ENCODE measurements at places on chromosomes 7 and 10.

DNA sequence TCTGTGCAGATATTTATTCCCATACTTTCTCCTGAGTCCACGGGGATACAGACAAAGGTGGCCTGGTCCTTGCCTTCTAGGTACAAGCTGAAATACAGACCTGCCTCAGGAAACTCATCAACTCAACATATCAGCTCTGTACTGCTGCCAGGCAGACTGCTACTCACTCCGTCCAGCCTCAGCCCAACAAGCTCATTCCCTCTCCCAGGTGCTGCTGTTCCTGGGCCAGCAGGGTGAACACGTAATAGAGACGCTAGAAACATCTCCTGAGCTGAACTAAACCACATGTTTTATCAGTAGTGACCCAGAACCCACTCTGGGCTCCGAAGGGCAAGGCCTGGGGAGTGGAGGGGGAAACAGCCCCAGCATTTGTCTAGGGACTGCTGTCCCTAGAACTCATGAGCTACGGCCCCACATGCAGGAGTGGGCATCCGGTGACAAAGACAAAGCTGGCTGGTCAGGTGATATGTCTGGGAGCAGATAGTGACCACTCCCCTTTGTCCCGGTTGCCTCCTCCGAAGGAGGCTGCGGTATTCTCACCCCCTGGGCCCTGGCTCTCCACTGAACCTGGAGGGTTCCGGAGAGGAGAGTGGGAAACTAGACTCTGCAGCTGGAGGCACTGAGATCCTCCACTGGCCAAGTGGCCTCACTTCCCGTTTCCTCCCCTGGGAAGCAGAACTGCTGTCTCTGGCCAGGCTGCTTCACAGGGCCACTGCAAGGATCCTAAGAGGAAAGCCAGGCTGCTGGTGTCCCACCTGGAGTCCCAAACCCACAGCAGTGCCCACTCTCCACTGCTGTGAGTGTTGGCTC is 116.1 kb downstream of the FAM53B start:
- no peak for DNase-seq

DNA sequence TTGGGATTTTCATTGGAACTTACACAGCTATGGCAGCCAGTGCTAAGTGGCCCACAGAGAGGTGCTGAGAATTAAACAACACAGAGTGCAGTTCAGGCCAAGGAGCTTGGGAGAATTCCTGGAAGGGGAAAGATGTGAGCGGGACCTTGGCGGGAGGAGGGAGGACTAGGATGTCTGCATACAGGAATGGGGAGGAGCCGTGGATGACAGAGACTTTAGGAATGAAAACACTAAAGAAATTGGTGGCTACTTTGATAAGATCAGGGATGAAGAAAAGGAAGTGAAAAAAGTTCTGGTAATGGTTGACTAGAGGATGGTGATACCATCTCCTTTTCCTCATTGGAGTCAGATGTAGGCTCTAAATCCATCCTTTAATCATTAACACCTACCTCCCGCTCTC is 234.2 kb upstream of the FZD8 start:
- DNase-seq, result no peak

GRCh38 chr7:66426332-66426731 is 202.3 kb upstream of the KCTD7 start:
- DNase-seq, result no peak

GRCh38 chr10:102334101-102334500 is 61.4 kb upstream of the NFKB2 start:
- DNase-seq, result no peak

DNA sequence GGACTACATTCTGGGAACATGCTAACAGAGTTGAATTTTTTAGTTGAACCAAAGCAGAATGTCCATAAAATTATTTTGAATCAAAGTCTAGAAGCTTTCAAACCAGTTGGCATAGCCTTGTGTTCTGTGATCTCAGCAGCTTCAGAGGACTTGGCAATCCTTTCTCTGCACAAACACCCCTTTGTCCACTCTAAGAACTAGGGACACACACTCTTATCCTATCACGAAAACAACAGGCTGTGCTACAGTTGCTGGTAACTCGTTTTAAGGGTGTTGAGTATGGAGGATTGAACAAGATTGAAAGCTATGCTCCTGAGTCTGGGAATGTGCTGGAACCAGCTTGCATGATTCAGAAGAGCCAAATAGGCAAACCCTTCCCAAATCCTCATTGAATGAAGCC is 76.4 kb upstream of the PRSS58 start:
- DNase-seq, result no peak

- no peak for DNase-seq
These were observed 40.4 kb downstream of the BAIAP2L1 start for GRCh38 chr7:98360221-98361130.

DNA sequence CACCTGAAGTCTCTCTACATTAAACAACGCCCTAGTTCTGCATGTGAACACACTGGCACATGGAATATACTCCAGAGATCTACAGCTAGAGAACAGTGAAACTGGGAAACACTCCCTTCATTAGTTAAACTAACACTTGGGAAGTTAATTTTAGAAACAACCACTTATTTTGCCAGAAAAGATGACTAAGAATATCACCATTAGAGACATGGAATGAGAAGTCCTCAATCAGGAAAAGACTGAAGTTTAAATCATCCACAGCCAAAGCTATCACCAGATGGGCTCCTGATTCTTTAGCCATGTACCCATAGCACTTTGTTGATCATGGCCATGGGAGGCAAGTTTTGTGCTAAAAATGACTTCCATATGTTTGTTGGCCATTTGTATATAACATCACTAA is 719.5 kb downstream of the KCNMA1 start:
- no peak for DNase-seq
